Activated CD4-positive, alpha-beta T cell treated with anti-CD3 and anti-CD28 coated beads, Interleukin-2, Interleukin-4, amounts not matched to agents 100 ng/mL and 50 ng/mL, durations not matched to agents 16 hours and 8 hours (primary cell): ENCODE measurements at places on chromosomes 13 and 19.

- no peak for DNase-seq
Measured at GRCh38 chr13:26548205-26548765, 9.2 kb upstream of the WASF3 start.

DNA sequence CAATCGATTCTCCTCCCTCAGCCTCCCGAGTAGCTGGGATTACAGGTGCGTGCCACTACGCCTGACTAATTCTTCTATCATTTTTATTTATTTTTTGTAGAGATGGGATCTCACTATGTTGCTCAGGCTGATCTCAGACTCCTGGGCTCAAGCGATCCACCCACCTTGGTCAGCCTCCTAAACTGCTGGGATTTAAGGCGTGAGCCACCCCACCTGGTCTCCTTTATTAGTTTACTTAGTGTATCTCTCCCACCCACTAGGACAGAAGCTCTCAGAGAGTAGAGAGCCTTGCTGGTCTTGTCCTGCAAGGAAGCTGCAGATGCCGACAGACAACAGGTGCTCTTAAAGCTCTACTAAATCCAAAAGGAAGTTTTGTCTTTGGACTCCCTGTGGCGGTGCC is 2.5 kb upstream of the LRRC8E start:
- no peak for DNase-seq

DNA sequence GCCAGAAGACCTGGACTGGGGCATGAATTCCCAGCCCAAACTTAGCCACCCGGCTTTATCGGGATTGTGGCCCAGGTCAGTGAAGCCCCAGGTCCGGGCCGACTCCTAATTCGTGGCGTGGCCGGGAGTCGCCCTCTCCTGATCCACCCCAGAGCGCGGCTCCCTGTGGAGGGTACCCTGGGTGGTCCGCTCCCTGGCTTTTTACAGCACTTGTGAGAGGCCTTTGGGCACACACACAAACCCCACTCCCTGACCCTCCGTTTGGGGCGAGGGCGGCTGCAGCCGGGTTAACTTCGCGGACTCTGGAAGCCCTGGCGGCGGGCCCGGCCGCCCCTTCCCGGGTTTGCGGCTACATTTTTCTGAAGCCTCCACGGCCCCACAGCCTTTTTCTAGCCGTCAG is 56.4 kb downstream of the ZNF568 start:
- no peak for DNase-seq

DNA sequence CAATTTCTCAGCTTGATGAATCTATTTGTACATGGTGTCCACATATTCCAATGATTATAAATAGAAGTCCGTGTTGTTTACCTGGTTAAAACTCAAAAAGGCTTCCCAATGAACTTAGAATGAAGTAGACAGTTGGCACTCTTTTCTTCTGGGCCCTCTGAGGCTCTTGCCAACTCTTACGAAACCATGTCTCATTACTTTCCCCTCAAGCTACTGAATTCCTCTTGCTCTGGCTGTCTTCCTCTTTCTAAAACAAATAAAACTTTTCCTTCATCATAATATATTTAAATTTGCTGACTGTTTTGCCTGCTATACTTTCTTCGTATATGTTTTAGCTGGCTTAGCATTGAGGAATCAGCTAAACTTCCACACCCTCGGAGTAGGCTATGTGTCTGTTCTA is 139.7 kb downstream of the SLITRK6 start:
- DNase-seq: no peak

GRCh38 chr19:14375582-14376291 is 5.5 kb upstream of the ADGRE5 start:
- DNase-seq: no peak

DNA sequence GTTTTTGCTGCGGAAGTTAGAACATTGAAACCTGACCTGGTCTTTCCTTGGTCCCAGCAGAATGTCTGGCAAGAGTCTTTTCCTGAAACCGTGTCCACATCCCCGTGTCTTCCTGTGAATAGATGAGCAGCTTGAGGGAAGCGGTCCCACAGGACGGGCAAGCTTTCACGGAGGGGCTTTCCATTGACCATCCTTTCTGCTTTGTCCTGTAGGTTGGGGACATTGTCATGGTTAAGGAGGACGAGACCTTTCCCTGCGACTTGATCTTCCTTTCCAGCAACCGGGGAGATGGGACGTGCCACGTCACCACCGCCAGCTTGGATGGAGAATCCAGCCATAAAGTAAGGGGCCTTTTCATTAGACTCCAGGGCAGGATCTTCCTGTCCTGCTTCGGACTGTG is 126.0 kb downstream of the ATP11A start:
- DNase-seq: no peak

DNA sequence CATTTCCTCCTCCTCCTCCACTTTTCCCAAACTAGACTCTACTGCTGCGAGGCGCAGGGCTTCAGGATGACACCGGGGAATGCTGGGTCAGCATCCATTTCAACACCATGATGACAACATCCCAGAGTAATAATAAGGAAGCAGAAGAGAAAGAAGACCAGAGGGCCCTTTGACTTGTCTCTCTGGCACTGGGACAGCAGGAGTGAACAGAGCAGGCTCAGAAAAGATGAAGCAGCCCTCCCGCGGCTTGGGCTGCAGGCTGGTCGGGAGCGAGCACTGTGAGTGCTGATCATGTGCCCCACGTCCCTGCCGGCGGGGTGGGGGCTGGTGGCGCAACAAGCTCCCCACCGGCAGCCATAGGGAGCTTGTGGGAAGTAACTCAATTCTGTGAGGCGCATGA is 30.5 kb downstream of the RANBP3 start:
- no peak for DNase-seq

- no peak for DNase-seq
Measured at GRCh38 chr13:84745051-84745551, 862.8 kb upstream of the SLITRK1 start.

GRCh38 chr13:49998714-49999624 is 2.1 kb downstream of the TRIM13 start:
- DNase-seq: no peak

DNA sequence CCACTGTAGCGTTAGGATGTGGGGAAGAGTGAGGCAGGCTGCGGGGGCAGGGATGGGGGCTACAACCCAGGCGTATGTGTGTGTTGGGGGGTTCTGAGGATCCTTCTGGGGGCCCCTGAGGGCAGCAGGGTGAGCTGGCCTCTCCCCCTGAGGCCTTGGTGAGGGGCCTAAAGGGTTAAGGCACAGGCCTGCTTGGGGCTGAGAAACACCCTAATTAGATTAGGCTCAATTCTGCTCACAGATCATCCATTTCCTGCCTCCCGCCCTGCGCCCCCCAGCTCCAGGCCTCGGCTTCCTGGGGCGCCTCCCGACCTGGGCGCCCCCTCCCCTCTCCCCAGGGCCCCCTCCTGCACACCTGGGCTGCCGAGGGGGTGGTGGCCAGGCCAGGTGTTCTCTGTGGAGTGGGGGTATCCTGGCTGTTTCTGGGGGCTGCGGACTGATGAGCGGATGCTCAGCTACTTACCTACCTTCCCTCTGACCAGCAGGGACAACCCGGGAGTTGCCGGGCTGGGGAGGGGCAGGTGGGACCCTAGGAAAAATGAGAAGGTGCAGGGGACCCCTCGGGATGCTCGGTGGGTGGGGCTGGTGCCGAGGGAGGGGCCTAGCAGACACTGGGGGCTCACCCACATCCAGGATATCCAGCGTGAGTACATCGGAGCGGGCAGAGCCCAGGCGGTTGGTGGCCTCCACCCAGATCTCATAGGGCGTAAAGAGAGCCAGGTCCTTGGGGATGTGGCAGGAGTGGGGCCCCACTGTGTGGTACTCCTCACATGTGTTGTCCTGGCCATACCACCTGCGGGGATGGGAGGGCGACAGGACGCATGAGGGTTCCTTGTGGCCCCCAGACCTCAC is 8.6 kb downstream of the CRLF1 start:
- DNase-seq: no peak

DNA sequence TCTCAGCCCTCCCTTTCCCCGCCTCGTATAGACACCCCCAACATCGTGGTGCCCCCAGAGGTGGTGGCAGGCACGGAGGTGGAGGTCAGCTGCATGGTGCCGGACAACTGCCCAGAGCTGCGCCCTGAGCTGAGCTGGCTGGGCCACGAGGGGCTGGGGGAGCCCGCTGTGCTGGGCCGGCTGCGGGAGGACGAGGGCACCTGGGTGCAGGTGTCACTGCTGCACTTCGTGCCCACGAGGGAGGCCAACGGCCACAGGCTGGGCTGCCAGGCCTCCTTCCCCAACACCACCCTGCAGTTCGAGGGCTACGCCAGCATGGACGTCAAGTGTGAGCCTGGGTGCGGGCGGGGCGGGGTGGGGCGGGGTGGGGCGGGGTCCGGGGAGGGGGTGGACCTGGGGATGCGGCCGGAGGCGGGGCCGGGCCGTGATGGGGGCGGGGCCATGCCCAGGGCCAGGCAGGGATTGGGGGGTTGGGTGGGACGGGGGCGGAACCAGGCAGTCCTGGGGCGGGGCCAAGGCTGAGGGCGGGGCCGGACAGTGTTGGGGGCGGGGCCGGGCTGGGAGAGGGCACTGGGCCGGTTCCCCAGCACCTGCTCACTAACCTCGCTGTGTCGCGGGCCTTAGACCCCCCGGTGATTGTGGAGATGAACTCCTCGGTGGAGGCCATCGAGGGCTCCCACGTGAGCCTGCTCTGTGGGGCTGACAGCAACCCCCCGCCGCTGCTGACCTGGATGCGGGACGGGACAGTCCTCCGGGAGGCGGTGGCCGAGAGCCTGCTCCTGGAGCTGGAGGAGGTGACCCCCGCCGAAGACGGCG is 7.8 kb downstream of the MAG start:
- DNase-seq: no peak

DNA sequence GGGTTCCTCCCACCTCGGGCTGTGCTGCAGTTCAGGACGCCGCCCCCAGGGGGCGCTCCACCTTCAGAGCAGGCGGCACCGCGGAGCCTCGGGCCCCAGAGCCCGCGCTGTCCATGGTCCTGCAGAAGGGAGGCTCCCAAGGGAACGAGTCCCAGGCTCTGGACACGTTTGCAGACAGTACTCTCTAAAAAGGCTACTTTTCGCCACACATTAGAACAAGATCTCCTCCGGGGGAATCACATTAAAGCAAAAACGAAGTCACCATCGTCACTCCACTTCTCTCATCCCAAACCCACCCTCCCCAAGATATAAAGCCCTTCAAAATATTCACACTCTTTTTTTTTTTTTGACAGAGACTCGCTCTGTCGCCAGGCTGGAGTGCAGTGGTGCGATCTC is 4.6 kb upstream of the SIGLEC10 start:
- DNase-seq: peak; percentile 91

- no peak for DNase-seq
Measured at GRCh38 chr13:21894703-21895699, 224.1 kb downstream of the FGF9 start.

- no peak for DNase-seq
Measured at GRCh38 chr19:34256835-34257558, 2.6 kb downstream of the GARRE1 start.

- DNase-seq: peak; percentile 32
Measured at GRCh38 chr13:40629678-40630384, 36.6 kb downstream of the FOXO1 start.

- DNase-seq: no peak
Measured at GRCh38 chr13:19589312-19589711, 28.0 kb upstream of the TPTE2 start.

GRCh38 chr13:72983085-72983768 is 75.6 kb upstream of the KLF5 start:
- no peak for DNase-seq

DNA sequence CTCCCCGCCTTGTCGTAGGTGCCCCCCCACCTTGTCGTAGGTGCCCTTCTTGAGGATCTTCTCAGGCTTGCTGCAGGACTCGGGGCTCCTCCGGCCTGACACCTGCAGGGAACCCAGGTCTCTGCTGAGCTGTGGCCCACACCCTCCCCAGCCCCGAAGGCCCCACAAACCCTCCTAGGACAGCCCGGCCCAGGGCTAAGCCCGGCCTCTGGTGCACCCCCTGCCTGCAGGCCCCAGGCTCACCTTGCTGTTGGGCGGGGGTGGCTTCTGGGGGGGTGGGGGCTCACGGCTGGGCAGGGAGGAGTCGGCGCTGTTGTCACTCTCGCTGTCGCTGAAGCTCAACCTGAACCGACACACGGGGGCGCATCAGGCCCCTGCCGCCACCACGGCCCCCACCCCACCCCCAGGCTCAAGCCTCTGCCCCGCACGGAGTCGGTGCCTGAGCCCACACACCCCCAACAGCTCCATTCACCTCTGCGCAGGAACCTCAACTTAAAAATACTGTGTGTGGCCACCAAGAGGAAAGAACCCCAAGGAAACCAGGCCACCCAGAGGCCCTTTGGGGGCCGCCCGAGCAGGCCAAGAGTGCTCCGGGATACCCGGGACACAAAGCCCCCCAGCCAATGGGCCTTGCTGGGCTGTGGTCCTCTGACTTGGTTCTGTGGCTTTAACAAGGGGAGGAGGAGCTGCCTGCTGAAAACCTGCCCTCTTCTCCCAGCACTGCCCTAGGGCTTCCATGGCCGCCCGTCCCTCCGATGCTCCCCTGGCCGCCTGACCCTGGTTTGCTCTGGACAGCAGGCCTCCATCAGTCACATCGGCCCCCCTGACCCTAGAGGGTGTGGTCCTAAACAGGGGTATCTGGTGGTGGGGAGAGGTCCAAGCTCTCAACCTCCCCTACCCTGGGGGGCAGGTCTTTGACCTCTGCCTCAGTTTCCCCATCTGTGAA is 65.8 kb downstream of the MLLT1 start:
- DNase-seq: no peak

DNA sequence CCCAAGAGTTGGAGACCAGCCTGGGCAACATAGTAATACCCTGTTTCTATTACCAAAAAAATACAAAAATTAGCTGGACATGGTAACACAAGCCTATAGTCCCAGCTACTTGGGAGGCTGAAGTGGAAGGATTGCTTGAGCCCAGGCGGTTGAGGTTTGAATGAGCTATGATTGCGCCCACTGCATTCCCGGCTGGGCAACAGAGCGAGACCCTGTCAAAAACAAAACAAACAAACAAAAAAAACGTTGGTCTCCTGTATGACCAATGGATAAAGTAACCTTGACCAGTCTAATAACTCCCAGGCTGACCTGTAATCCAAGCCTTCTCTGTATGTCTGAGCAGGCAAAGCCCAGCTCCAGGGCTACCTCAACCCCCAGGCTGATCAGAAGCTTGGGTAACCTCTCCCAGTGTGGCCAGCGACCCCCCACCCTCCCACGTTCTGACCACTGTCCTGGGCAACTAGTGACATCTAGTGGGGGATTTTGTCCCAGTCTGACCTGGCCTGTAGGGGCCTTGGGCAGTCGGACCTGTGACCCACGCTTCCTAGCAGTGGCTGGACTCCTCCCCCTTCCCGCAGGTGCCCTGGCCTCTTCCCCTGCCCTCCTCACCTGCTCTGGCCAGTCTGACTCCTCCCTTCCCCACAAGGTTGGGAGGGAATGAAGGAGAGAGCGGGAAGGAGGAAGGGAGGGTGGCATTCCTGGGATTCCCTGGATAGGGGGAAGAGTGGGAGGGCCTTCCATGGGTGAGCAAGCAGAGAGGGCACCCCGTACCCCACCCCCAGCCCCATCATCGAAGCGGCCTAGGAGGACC is 1.0 kb upstream of the BCAM start:
- DNase-seq: no peak

- no peak for DNase-seq
Measured at GRCh38 chr13:105097521-105097920, 1437.9 kb downstream of the EFNB2 start.

GRCh38 chr13:93080587-93080986 is 146.0 kb upstream of the GPC6 start:
- DNase-seq: no peak

- no peak for DNase-seq
Measured at GRCh38 chr13:75458696-75459422, 23.1 kb downstream of the TBC1D4 start.

- no peak for DNase-seq
Measured at GRCh38 chr13:83563499-83563898, 318.8 kb downstream of the SLITRK1 start.
